ENCODE measurements at places on chromosomes 16 and 17.
A peak's percentile ranks its signal among the peaks of the same experiment; 100 is the strongest.

GRCh38 chr17:29929533-29930408 lies at the start of gene SSH2:
Gene SSH2 (minus strand): TSS chr17:29930228. CDS start chr17:29930000, 228 bp downstream.
- peak; percentile 85 for DNase-seq

GRCh38 chr16:14018851-14019250 lies 52.3 kb upstream of the MRTFB start:
- DNase-seq, result no peak

GRCh38 chr17:9684955-9685621 lies 39.8 kb downstream of the USP43 start:
- DNase-seq, result no peak

DNA sequence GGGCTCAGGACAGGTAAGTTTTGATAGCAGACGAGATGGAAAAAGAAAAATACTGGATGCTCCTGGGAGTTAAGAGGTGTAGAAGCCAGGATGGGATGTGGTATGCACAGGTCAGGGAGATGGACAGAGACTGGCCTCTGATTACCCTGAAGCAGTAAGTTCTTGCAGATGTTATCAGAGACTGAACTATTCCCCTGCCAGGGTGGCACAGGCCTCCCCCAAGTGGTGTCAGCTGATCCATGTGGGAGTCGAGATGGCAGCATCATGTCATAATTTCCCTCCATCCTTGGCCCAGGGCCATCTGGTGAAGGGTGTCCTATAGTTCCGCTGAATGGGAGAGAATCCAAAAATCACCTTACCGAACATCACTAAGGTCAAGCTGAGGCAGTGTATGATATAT lies 14.1 kb upstream of the NKD1 start:
- no peak for DNase-seq

DNA sequence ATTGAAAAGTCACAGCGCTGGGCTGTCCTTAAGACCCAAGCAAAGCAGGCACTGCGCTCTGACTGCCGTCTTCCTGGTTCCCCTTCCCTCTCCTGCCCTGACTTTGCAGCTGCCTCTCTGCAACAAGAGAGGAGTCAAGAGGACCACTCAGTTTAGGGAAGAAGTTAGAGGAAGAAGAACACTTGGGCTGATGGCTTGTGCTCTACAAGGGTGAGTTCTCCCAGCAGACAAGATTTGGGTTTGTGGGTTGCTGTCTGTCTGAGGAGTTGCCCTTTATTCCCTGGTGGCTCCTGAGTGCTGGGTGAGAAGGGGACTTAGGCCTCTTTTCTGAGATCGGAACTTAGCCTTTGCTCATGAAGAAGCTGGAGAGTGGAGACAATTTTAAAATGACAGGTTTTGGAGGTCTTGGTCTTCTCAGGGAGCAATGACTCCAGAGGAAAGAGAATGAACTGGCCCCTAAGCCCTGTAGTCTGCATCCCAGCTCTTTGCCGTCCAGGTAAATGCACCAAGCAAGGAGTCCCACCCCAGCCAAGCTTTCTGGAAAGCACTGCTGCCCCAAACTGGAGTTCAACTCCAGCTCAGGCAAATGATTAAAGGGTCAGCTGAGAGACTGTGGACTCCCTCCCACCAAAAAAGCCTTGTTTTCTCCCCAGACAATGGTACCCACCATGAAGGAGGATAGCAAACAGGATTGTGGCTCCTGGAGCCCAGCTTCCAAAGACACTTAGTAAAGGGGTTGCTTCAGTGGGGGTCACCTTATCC lies 2.7 kb upstream of the HOXB9 start:
- no peak for DNase-seq

DNA sequence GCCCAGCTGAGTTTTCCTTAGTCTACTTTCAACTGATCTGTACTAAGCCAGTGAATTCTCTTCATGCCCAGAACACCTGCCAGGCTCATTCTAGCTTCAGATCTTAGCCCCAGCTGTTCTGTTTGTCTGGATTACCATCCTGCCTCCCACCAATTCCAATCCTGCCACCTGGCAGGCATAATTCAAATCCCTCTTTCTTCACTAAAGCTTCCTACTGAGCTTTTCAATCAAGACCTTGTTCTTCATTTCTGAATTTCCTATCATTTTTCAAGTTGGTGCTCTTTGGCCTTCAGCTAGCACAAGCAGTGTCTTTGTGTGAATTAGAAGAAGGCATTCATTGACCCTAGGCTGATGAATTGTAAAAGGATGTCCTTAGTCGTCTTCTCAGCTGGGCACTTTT lies 357.6 kb downstream of the UTP18 start:
- no peak for DNase-seq

GRCh38 chr17:48603959-48604769 lies 622 bp downstream of the HOXB6 start:
- peak; percentile 82 for DNase-seq
